ENCODE measurements at places on chromosomes 1 and 21.

DNA sequence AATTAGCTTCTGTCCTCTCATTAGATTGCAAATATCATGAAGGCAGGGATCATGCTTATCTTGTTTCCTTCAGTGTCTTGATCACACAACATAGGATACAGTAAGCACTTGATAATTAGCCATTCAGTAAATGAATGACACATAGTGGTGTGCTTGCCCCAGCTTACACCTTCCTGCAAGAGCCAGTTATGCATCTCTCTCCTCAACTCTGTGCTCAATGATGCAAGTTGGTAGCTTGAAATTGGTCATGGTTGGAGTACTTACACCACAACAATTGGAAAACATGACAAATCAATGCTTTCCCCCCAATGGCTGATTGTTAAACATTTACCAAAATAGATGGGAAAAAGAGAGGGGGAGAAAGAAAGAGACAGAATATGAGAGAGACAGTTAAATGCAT lies 129.2 kb downstream of the NUF2 start:
- DNase-seq, result no peak

DNA sequence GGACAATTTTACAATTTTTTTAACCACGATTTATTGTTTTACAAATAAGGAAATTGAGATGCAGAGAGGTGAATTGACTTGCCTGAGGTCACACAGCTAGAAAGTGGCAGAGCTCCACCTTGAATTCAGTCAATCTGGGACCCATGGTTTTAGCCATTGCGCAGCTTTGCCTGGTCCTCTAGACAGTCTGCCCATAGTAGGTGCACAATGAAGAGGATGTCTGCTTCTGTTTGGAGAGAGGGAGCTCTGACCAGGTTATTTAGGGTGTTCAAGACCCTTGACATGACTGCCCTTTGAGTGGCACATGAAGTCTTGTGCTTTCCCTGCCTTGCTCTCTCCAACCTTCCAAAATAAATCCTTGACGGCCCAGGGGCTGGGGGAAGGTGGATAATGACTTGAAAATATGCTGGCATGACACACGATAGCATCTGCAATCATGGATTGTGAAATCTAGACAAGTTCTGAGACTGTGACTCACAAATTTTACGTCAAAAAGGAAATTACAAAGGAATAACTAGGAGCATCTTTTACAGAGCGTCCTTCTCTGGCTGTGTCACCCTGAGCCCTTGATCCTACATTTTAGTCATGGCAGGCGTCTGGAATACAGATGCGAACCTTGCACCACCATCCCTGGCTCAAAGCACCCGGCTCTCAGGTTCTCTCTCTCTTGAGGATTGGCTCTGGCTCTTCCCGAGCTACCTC lies 26.2 kb upstream of the ID3 start:
- no peak for DNase-seq

DNA sequence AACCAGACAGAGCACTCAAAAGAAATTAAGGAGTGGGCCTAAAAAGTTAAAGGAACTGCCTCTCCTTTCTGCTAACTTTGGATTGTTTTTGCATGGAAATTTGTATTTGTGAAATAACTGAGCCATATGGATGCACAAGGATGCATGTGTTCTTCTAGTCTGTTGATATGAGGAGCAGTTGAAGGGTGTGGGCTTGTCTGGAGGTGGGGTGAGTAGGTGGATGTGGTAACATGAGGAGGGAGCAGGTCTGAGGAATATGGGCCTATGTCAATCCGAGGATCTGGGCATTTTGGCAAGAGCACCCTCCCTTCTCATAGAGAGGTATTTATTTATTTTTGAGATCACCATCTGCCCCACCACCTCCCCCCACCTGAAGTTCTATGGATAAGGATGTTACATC lies 13.4 kb downstream of the CACNA1E start:
- DNase-seq, result no peak

DNA sequence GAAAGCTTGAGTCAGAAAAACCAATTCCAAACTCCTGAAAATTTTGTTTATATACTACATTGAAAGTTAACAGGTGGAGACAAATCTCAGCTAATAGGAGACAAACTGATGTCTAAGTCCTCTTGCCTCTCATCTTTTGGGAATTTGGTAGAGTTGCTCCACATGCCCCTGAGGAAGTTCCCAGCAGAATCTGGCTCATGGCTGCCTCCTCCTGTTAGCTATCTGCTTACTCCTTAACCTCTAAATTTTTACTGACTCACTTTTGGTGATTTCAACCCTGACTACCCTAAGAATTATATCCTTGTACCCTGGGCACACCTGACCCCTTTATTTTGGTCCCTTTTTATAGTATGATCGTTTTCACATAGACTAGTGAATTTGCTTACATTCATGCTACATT lies 633.7 kb upstream of the USP24 start:
- DNase-seq, result no peak

DNA sequence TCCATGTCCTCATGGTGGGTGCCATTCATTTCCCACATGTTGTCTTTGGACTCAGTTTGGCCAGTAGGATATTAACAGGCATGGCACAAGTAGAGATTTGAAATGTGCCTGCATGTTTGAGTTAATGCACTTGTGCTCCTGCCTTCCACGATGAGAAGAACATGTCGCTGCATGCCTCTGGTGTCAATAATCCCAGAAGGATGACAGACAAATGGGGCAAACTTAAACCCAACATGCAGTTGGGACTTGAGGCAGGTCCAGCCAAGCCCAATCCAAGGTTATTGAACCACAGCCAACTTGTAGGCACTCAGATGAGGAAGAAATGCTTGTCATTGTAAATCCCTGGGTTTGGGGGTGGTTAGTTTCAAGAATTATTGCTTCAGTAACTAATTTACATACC lies 174.6 kb downstream of the TRIM33 start:
- no peak for DNase-seq

- no peak for DNase-seq
Observed at GRCh38 chr1:10117865-10118264, 85.1 kb downstream of the UBE4B start.

GRCh38 chr1:238029126-238029525 lies 138.4 kb upstream of the ZP4 start:
- no peak for DNase-seq

DNA sequence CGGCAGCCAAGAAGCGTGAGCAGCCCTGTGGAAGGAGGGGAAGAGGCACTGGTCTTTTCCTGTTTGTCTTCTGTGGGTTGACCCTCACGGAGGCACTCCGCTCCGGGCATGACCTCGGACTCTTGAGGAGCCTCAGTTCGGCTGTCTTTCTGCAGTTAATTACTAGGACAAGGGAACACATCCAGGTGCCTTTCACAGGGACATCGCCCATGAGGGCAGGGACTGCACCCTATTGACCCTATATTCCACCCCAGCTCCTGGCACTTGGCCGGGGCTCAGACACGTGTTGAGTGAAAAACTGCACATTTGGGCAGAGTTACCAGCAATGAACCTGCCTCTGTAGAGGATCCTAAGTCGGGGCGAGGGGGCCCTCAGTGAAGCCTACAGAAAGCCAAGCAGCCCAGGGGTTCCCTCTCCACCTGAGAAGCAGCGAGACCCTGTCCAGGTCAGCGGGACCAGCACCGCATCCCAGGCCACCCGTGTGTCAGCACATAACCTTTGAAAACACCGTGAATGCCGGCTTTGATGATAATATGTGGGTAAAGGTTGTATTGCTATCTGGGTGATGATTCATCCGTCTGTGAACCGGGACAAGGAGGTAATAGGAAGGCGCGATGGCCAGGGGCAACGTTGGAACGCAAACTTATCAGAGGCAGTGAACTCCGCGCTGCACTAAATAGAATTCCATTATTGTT lies 161.4 kb upstream of the ARHGEF16 start:
- no peak for DNase-seq

DNA sequence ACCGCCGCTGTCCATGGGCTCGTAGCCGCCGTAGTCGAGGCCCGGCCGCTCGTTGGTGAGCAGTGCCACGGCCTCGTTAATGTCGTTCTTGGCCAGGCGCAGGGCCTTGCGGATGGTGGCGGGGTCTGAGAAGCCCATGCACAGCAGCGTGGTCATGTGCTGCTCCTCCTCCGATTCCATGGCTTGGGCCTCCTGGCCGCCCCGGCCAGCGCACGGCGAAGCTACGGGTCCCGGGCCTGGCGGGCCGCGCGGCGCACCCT lies 300 bp downstream of the USP24 start:
- no peak for DNase-seq

DNA sequence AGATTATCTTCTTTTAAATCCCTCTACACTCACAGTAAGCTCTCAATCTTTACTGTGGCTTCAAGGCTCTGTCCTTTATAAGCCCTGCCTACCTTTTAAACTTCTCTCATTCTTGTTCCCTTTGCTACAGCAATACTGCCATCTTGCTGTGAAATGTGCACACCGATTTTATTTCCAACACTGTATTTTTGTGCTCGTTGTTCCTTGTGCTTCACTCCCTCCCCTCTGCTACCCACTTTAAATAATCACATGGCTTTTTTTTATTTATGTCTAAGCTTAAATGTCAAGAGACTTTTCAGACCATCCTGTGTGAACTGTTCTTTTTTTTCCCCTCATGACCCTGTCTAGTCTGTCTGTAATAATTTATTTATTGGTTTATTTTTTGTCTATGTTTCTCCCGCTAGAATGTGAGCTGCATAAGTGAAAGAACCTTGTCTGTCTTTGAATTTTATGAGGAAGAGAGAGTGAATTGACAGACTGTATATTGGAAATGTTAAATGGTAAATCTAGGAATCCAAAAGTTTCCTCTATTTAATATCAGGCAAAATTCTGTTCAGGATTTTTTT lies 45.7 kb downstream of the ABCD3 start:
- DNase-seq, result no peak

- no peak for DNase-seq
Observed at GRCh38 chr1:117565745-117566455, 39.9 kb upstream of the TENT5C start.

DNA sequence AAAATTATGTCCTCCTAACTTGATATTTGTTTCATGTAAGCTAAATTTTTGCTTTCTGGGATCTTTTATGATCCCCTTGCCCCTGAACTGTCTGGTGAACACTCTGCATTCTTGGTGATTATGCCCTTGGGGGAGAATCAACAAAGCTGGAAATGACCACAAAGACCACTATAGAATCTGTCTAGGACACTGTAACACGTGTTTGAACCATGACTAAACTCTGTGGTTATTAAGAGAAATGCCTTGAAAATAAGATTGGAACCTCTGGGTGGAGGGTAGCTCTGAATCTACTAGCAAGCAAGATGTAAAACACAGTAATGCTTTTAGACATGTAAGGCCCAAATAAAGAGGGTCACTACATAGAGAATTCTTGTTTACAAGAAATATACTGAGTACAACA lies 237.5 kb downstream of the HMCN1 start:
- no peak for DNase-seq

DNA sequence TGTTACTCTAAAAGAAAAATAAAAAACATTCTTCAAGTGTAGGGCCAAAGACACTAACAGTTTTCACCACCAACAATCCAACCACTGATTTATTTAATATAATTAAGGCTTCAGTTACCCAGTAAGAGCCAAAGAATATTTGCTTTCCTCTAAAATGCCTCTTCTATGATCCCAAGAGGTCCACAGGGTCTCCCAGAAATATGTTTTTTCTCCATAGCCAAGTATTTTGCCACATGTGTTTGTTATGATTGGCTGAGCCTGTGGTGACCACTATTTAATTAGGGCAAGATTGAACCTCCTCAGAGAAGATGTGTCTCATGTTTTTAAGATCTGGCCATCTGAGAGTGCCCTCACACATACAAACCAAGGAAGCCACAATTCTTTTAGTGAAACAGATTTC lies 135.9 kb downstream of the TPR start:
- no peak for DNase-seq

- no peak for DNase-seq
Observed at GRCh38 chr1:43832255-43832654, 101.3 kb upstream of the ARTN start.

- no peak for DNase-seq
Observed at GRCh38 chr1:32239790-32240139, 7.3 kb upstream of the FAM167B start.

- no peak for DNase-seq
Observed at GRCh38 chr1:61080413-61081143, 1.8 kb upstream of the NFIA start.

GRCh38 chr1:193448682-193449461 lies 262.5 kb upstream of the B3GALT2 start:
- DNase-seq, result no peak

DNA sequence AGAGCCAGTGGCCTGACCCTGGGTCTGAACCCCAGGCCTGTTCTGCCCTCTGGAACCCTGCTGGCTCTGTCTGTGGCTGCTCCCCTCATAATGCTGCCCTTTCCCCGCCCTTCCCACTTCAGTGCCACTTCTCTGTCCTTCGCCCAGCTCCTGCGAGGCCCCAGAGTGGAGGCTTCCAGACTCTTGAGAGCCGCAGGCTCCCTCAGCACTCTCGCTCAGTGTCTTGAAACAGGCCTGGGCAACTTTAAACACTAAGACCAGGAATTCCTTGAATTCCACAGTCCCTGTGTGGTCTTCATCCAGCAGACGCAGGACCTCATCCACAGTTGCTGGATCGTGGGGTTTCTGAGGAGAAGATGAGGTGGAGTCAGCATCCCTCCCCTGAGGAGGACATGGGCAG lies 3.5 kb downstream of the CRNN start:
- no peak for DNase-seq

GRCh38 chr1:59368008-59368670 lies 71.2 kb downstream of the FGGY start:
- no peak for DNase-seq

- DNase-seq, result no peak
Observed at GRCh38 chr1:168894397-168894903, 165.4 kb upstream of the DPT start.

Data from NCI-H1436 treated with DMSO at 0.1 percent for 48 hours (cell line).